ENCODE measurements at places on chromosomes 2 and 18.

- no peak for DNase-seq
Measured at GRCh38 chr2:234164493-234165413, 114.3 kb downstream of the SPP2 start.

DNA sequence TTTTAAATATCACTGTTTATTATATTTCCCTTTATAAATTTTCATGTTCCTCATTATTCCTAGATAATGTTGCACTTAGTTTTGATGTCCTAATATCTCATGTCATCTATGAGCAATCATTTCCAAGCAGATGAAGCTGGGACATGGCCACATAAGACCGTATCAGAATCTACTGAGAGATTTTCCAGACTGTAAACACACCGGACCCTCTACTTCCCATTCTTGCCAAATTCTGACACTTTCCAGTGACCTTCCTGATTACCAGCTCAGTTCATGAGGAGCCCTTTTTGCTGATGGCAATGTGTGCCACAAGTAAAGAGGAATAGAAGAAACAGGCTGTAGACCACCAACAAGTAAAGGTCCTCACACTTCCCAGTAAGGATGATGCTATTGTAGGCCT lies 20.3 kb upstream of the PDE1A start:
- DNase-seq = peak; percentile 5

- peak; percentile 88 for DNase-seq
Measured at GRCh38 chr2:39127973-39128372, 7.1 kb upstream of the SOS1 start.

DNA sequence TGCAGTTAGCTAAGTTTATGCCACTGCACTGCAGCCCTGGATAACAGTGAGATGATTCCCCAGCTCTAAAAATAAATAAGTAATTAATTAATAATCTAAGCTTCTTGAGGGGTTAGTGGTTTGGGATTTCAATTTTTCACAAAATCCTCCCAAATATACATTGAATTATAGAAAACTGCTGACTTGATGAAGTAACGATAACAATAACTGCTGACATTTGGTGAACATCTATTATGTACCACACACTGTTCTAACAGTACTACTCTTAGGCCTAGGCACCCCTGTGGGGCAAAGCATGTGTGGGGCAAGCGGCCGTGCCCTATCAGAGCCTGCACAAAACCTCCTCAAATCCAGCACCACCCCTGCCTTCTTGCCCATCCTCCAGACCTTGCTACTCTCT lies 245.8 kb upstream of the EPHA4 start:
- no peak for DNase-seq

DNA sequence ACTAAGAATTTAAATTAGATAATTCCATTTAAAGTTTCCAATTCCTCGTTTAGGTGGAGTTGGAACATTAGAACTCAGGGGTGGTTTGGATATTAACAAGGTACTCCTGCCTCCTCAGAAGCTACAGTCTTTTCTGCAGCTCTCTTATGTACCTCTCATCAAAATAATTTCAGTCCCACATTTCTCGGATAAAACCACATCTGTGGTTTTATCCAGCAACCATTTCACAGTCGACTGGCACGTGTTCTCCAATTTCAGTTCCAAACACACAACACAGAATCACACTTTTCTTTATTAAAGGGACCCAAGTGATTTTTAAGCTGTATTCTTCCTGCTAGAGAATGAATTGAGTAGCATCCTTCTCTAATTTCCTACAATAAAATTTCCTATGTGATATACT lies 22.7 kb upstream of the NFU1 start:
- no peak for DNase-seq

GRCh38 chr2:197862246-197862955 lies 58.0 kb downstream of the PLCL1 start:
- no peak for DNase-seq

DNA sequence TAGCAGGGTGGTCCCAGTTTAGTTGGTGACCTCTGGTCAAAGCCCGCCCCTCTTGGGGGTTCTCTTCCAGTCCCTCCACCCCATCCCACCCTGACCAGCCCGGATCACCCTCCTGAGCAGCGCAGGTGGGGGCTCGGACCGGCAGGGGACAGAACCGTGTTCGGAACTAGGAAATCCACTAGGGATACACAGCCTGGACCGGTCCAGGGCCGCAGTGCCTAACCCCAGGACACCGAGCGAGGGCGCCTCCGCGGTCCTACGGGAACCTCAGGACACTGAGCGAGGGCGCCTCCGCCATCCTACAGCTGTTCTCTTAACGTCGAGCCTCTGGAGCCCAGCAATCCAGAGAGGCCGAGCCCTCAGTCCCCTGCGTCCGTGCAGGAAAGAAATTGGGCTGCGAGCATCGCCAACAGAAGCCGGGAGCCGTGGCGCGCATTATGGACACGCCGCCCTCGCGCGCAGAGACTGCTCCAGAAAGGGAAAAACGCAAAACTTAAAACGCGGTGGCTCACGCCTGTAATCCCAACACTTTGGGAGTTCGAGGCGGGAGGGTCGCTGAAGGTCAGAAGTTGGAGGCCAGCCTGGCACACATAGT lies 8.5 kb downstream of the RAX start:
- DNase-seq = no peak

DNA sequence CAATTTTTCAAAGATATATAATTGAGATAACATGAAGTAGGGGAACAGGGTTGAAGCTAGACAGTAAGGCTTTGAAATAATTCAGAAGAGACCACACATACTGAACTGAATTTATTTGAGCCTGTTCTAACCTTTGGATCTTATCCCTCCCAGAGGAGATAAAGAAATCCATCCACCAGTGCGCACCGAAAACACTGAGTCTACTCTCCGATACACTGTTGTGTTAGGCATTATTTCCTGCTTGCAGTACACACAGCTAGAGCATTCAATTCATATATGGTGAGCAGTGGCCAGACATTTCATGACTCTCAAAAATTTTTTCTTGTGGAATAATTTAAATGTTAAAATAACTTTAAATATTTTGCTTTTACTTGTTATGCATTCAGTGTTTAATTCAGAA lies 342.7 kb downstream of the GPD2 start:
- no peak for DNase-seq

GRCh38 chr2:187194049-187194448 lies 254.0 kb downstream of the CALCRL start:
- no peak for DNase-seq

- DNase-seq = no peak
Measured at GRCh38 chr2:234368861-234369261, 128.0 kb downstream of the ARL4C start.

DNA sequence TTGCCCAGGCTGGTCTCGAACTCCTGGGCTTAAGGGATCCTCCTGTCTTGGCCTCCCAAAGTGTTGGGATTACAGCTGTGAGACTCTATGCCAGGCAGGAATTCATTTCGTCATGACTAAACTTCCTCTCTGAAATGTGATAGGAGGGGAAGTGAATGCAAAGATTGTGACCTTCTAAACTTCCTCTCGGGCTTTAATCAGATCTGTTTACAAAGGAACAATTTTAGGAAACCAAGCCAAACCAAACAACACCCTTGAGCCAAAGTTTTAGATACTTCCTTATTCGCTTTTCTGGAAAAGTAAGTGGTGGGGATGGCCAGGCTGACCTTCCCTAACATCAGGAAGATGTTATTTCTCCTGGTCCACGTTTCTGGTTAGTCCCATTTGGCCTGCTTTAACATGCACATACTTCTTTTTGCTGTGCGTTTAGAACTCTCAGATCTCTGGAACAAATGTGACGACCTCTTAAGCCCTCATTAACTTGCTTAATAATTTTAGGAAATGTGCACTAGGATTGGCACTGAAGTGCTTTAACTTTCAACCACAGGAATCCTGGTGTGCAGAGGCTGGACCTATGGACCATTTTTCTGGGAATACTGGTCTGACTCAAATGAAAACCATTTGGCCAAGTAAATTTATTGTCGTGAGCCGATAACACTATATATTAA lies 33.2 kb upstream of the YES1 start:
- peak; percentile 82 for DNase-seq

DNA sequence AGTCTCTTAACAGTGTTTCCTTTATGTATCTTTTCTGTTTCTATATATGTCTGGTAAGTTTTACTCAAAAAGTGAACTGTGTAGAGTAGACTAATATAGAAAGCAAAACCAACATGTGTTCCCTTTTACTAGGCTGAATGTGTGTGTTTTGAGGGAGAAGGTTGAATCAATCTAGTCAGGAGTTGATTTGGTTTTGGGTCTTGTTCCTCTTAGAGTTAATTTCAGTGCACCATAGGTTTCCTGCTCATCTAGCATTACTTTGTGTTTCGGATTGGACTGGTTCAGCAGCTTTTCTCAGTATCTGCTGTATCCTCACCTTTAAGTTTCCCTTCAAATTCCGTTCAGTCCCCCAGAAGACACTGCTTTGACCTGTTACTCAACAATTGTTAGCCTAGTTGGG lies 52.0 kb upstream of the TRIM43 start:
- no peak for DNase-seq

- no peak for DNase-seq
Measured at GRCh38 chr2:72145658-72146329, 1.9 kb downstream of the CYP26B1 start.

- no peak for DNase-seq
Measured at GRCh38 chr18:22193466-22193865, 24.1 kb downstream of the GATA6 start.

DNA sequence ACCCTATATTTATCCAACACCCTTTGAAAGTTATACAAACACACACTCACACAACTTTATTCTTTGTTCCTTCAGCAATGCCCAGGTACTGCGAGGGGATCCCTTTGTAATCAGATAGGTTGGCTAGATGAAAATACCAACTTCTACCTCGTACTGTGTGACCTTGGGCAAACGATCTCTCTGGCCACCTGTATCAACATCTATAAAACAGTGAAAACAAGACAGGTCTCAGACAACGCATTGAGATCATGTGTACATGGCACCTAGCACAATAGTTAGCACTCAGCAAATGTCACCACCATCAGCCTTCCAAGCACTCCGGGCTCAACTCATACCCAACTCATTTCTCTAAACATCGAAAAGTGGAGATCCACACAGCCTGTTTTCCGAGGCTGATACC lies 118.4 kb upstream of the PPP1CB start:
- DNase-seq = no peak

- DNase-seq = no peak
Measured at GRCh38 chr18:1020731-1021344, 116.2 kb downstream of the ADCYAP1 start.

DNA sequence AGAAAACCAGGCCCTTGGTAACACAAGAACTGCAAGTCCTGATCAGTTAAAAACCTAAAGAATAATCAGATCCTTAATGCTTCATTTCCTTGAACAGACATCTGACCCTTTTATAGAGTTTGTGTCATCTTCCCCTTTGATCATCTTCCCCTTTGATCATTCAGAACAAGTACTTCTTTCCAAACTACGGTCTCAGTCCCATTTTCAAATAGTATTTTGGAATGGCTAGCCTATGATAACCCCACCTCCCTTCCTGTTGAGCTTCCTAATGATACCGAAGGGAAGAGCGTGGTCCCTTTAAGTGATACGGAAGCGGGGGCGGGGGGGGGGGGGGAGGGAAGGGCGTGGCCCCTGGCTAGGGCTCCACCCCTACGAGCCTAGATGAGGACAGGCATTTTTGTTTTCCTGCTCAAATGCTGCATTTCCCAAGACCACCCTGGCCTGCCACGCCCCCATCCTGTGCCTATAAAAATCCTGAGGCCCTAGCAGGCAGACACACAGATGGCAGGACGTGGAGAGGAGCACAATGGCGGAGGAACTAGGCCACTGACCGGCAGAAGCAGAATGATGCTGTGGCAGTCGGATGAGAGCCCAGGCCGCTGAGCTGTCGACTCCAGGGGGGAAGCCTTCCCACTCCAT lies 24.1 kb upstream of the CHRNA1 start:
- peak; percentile 78 for DNase-seq

- DNase-seq = no peak
Measured at GRCh38 chr2:118835746-118836410, 11.6 kb downstream of the EN1 start.

DNA sequence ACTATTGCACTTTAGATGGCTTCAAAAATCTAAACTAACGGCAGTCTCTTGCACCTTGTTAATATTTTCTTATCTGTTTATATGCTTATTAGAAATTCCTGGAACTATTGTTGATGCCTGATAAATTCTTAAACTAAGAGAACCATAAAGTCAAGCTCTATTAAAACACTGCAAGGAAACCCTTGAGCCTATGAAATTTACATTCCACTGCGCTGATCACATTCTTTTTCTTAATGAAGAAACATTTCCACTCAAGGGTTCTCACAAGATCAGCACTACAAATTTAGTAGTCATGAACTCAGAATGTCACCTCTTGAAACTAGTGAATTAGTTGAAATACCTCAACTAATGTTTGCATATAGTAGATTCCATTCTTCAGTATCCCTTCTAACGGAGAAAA lies 331.8 kb upstream of the SLC8A1 start:
- no peak for DNase-seq

GRCh38 chr2:190409616-190410015 lies 1.5 kb downstream of the MFSD6 start:
- DNase-seq = no peak

DNA sequence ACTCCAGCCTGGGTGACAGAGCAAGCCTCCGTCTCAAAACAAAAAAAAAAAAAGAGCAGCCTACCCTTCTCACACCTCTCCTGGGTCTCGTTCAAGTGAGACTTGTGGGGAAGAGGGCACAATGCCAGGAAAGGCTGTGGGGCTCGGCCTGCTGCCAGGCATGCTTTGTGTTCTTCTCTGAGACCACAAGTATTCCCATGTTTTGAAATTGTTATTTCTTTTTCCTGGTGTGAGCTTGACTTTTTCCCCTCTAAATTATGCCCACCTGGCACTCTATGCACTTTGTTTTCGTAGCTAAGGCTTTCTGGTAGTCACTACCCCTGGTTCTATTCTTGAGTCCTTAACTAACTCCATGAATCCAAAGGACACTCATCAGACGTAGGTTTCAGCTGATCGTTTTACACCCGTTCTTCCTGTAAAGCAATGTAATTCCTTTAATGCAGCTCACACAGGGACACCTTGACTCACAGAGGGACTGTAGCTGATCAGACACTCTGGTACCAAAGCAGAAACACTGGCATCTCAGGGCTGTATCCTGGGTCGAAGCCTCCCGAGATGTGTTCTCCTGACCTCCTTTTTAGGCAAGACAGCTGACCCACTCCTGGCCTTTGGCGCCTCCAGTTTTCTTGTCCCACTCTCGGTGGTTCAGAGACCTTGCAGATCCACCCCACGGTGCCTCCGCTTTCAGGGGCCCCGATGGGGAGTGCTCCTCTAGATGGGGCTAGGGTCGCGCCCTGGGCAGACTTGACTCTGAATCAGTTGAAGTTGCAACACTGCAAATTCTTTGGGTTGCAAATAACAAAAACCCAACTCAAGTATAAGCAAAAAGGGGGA lies 193.3 kb upstream of the AGAP1 start:
- peak; percentile 81 for DNase-seq
